GM23338 (cell line): ENCODE measurements at places on chromosomes 3 and 15. TPM values are rescaled to one million over a fixed set of nuclear protein-coding genes. Genes with fewer than 3 reads are reported as not detected.
A peak's percentile ranks its signal among the peaks of the same experiment; 100 is the strongest.

Gene CIB2
- total RNA-seq, result 62.6 and 64.4 TPM in 2 replicates

Gene CCDC174
- 9.2 and 11.2 TPM in 2 replicates for total RNA-seq

Gene HERC2
- 73.4 and 80.7 TPM in 2 replicates for total RNA-seq

Gene SNX33
- 14.6 and 21.2 TPM in 2 replicates for total RNA-seq

Gene DNASE1L3
- not detected in 2 replicates for total RNA-seq

Gene GOLGA8B
- total RNA-seq, result 30.0 and 50.2 TPM in 2 replicates

Gene SNX1
- total RNA-seq, result 27.5 and 33.3 TPM in 2 replicates

Gene PRTG
- 2.3 and 3.4 TPM in 2 replicates for total RNA-seq

Gene COL7A1
- 5.2 and 7.9 TPM in 2 replicates for total RNA-seq

- DNase-seq, result no peak
- H3K27me3 ChIP-seq, result no peaks in the 10 kb centered on the region
- H3K36me3 ChIP-seq, result no peaks in the 10 kb centered on the region
- H3K4me3 ChIP-seq, result no peak overlapping the region
- H3K27ac ChIP-seq, result no peak overlapping the region
Measured at GRCh38 chr15:67979281-67979680, 74.8 kb upstream of the PIAS1 start.

GRCh38 chr3:190597291-190597690 is 83.4 kb downstream of the IL1RAP start:
- H3K36me3 ChIP-seq, result no peaks in the 10 kb centered on the region
- peak; percentile 20 for DNase-seq
- H3K27ac ChIP-seq, result no peak overlapping the region

GRCh38 chr15:95681836-95682544 is 648.5 kb upstream of the NR2F2 start:
- no peaks in the 10 kb centered on the region for H3K36me3 ChIP-seq
- H3K27me3 ChIP-seq, result no peaks in the 10 kb centered on the region
- no peak overlapping the region for H3K27ac ChIP-seq
- H3K4me3 ChIP-seq, result no peak overlapping the region
- H3K4me1 ChIP-seq, result no peaks in the 10 kb centered on the region

GRCh38 chr15:68302729-68303128 is 25.2 kb downstream of the FEM1B start:
- H3K4me3 ChIP-seq, result no peak overlapping the region
- H3K4me1 ChIP-seq, result peaks cover 33% of the 10 kb centered on the region
- no peaks in the 10 kb centered on the region for H3K36me3 ChIP-seq
- H3K27me3 ChIP-seq, result no peaks in the 10 kb centered on the region
- DNase-seq, result no peak
- H3K27ac ChIP-seq, result no peak overlapping the region

DNA sequence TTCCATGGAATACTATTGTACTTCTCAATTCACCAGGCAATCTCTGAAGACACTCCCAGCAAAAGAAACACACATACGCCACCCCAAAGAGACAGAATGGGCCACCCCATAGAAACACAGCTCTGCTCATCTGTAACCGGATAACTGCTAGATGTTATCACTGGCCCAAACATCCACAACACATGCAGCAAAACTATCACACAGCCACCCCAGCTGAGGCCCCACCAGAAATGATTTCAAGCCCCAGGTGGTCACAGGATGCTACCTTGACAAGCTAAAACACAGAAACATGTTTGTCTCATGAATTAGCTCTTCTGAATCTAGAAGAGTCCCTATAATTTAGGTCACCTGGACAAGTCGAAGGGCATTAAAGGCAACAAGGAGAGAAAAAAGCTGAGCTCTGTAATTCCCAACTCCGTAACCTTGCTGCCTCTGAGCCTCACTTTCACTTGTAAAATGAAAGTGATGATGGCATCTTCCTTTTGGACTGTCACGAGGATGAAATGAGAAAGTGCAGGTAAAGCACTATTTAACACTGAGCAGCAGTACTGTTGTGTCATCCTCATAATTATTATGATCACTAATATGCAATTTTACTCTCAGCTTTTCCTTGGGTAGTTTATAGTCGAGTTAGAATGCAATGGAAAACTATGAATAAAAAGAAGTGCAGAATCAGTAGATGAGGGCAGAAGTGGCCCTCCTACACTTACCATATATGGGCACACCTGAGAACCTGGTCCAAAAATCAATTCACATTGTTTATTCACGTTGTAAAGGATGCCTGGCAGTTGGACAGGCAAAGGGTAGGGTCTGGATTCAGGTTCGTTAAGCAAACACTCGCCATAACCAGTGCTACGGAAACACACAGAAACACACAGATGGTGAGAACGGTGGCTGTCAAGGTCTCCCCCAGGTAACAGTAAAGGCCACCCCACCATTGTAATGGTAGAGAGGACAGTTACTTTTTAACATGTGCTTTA is 38.6 kb downstream of the ADAMTS9 start:
- no peak overlapping the region for H3K27ac ChIP-seq
- H3K36me3 ChIP-seq, result no peaks in the 10 kb centered on the region
- no peaks in the 10 kb centered on the region for H3K27me3 ChIP-seq
- DNase-seq, result no peak
- no peak overlapping the region for H3K4me3 ChIP-seq

- peak overlapping the region; percentile 85 for H3K4me3 ChIP-seq
- peaks cover 9% of the 10 kb centered on the region for H3K27me3 ChIP-seq
- peak; percentile 72 for DNase-seq
- H3K4me1 ChIP-seq, result peaks cover 5% of the 10 kb centered on the region; the same call in 1 of the 2 replicates
Measured at GRCh38 chr3:100333970-100334487, 528 bp upstream of the NIT2 start.

DNA sequence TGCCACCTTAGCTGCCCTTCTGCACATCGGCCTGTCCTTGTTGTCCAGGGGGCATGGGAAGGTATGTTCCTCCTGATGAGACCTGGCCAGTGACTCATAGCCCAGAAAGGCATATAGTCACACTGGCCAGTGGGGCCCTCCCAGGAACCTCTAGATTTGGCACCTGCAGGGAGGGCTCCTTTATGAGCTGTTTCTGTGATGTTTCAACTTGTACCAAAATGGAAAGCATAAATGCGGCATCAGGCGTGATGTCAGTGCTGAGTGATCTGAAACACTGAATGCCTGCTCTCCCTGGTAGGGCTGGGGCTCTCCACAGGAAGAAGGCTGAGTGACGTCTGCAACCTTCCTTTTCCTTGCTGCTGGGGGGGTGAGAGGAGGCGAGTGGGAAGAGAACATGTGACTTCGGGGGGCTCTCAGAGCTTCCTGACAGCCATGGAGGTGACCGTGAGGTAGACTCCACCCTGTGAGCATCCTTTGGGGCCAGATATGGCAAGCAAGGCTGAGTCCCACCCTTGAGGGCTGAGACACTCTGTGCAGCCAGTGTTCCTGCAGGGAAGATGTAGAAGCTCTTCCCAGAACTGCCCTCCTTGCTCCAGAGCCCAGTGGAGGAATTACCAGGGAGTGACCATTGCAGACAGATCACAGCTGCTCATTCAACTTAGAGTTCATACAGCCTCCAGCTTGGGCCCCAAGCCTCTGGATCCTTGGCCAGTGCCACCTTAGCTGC is 37.1 kb upstream of the APEH start:
- DNase-seq, result no peak
- no peak overlapping the region for H3K27ac ChIP-seq
- no peaks in the 10 kb centered on the region for H3K27me3 ChIP-seq
- no peak overlapping the region for H3K4me3 ChIP-seq
- no peaks in the 10 kb centered on the region for H3K36me3 ChIP-seq
- H3K4me1 ChIP-seq, result no peaks in the 10 kb centered on the region

DNA sequence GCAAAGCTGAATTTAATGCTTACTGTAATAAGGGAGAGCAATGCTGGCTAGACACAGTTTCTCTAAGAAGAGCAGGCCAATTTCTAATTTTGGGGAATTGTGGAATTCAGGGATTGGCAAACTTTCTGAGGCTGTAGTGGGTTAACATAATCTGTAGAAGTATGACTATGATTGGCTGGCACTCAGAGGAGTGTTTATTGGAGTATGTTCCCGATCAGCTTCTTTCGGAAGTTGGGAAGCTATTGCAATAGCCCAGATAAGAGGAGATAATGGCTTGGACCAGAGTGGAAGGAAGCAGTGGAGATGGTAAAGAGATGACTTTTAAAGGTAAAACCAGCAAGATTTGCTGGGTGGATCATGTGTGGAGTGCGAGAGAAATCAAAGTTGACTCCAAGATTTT is 19.4 kb downstream of the TMOD3 start:
- no peak for DNase-seq
- H3K4me1 ChIP-seq, result peaks cover 19% of the 10 kb centered on the region
- no peaks in the 10 kb centered on the region for H3K36me3 ChIP-seq
- no peak overlapping the region for H3K4me3 ChIP-seq
- no peaks in the 10 kb centered on the region for H3K27me3 ChIP-seq

DNA sequence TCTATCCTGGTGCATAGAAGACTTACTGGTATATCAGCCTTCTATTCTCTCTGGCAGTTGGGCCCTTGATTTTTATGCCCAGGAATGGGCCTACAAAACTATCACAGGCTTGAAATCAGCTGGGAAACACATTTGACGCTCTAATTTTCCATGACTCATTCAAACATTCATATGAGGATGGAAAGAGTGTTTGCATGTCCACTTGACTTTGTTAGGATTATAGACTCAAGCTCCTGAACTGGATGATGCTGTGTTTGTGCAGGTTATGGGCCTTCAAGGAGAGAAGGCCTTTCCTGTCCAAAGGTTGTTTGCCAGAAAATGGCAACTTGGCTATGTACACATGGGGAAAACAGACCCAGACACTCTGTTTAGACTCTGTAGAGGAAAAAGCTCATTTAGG is 219.9 kb downstream of the GAP43 start:
- H3K27ac ChIP-seq, result no peak overlapping the region
- no peaks in the 10 kb centered on the region for H3K27me3 ChIP-seq
- no peaks in the 10 kb centered on the region for H3K36me3 ChIP-seq
- no peak for DNase-seq

DNA sequence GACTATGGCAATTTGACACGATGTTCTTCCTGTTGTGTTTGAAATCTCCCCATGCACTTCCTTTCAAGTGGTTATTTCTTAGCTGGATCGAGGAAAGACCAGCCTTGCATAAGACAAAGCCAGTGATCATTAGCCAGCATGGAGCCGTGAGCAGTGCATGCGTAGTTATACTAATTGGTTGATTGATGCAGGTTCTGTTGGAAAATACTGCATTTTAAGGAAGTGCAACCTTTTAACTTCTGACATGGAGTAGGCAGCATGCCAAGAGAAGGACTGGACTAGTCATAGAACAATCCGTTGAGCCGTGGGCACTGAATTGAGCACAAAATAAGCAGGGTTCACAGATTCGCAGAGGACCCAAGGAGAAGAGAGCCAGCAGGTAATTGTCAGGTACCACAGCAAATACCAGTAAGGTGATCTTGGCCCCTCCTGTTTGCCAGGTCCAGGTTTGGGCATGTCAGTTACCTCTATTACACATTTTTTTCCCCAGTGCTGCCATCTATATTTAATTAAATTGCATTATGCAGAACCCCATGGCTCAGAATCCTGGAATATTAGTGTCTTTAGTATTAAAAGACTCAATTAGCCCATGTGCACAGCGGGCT is 29.0 kb upstream of the BCL6 start:
- no peak overlapping the region for H3K4me3 ChIP-seq
- H3K36me3 ChIP-seq, result no peaks in the 10 kb centered on the region
- H3K27ac ChIP-seq, result no peak overlapping the region
- H3K4me1 ChIP-seq, result peaks cover 8% of the 10 kb centered on the region; the same call in 1 of the 2 replicates
- no peak for DNase-seq

DNA sequence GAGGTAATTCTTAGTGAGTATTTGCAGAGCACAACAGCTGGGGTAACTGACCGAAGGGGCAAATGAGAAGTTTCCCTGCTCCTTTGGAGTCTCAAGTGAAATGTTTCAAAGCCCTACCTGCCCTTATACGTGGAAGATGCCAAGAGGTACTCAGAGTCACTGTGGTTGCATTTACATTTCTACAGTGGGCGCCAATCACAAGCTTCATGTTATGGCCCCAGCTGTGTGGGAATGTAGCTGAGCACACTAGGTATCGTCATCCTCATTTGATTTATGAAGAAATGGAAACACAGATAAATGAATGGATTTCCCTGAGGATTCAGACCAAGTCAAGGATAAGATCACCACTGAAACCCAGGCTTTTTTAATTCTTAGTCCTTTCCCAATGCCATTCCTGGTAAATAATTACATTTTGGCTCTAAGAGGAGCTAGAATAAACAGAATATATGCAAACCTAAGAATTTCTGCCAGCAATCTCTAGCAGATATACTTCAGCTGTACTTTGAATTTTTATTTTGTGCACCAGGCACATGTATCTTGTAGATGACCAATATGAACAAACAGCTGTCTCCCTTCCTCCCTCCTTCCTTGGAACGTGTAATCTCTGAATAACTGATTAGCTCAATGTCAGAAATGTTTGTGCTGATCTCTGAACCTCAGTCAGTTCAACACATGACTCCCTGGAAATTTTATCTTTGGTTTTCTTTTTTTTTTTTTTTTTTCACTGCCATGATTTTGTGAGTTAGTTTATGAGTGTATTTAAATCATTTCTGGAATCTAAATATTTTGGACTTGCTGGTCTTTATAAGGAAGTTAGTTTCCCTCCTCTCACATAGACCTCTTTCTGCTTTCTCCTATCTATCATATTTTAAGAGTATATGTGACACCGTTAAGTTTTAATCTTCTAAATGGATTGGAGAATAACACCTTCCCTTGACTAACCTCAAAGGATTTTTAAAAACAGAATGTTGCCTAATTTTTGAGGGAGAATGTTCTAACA is 69.2 kb downstream of the MAP2K5 start:
- peaks cover 9% of the 10 kb centered on the region; the same call in 1 of the 2 replicates for H3K4me1 ChIP-seq
- H3K4me3 ChIP-seq, result no peak overlapping the region
- H3K36me3 ChIP-seq, result no peaks in the 10 kb centered on the region
- H3K27me3 ChIP-seq, result no peaks in the 10 kb centered on the region

DNA sequence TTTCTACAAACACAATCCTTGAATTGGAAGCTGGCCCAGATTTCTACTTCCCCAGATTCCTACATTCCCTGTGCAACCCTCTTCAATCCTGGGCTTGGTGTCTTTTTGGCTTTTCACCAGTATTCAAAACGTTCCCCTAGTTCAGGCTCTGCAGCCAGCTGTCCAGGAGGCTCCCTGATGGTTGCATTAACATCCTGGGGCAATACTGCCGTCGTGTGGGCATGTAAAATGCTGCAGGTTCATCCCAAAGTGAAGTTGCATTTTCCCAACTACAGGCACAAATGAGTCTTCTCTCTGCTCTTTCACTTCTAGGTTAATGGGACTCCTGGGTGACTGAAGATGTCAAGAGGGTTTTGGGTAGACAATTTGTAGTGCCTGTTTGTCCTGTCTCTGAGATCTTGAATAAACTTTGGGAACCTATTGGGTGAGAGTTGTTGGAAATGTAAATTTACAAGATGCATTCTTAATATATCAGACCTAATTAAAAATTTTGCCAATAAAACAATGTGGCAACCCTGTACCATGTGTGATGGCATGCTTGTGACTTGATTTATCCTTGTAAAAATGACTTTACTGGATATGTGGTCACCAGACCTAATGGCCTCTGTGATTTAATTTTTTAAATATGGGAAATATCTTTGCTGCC is 28.6 kb downstream of the SOX14 start:
- peaks cover 16% of the 10 kb centered on the region for H3K4me1 ChIP-seq
- peak; percentile 85 for DNase-seq
- no peak overlapping the region for H3K27ac ChIP-seq
- no peaks in the 10 kb centered on the region for H3K36me3 ChIP-seq
- H3K27me3 ChIP-seq, result no peaks in the 10 kb centered on the region

GRCh38 chr15:77004189-77004588 is 9.3 kb downstream of the PSTPIP1 start:
- DNase-seq, result no peak
- no peaks in the 10 kb centered on the region for H3K27me3 ChIP-seq
- H3K36me3 ChIP-seq, result no peaks in the 10 kb centered on the region
- no peak overlapping the region for H3K4me3 ChIP-seq
- no peak overlapping the region for H3K27ac ChIP-seq
